ENCODE measurements at places on chromosomes 12 and 14.

- DNase-seq, result no peak
Measured at GRCh38 chr12:92551853-92552397, 150.9 kb upstream of the PLEKHG7 start.

GRCh38 chr12:53236443-53237111 is 4.6 kb upstream of the RARG start:
- no peak for DNase-seq

DNA sequence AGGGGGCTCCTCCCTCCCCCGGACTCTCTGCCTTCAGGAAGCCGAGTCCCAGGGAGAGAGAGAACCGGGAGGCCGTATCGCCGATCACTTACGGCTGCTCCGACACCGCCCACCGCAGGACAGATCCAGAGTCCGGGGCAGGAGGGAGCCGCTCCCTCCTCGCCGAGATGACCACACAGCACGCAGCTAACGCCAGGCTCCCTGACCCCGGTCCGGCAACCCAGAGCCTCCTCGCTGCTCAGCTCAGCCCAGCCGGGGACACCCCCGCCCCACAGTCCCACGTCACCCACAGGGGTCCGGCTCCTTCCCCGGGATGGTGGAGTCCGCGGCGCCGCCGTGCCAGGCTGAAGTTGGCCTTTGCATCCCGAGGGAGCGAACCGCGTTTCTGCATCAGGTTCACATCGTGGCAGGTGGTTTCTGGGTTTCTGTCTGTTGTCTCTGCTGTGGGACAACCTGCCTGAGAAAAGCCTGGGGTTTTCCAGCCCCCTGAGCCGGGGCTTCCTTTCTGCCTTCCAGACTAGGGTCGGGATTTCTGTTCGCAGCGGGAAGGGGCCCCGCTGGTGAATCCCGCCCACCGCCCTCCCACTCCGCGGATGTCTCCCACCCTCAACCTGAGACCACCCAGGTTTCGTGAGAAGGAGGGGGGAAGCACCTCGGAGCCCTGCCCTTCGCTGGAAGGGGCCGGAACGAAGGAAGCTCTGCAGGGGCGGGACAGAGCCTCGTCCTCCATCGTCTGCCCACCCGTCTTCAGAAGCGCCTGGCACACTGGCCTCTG is 61.2 kb downstream of the NOC4L start:
- DNase-seq, result no peak

DNA sequence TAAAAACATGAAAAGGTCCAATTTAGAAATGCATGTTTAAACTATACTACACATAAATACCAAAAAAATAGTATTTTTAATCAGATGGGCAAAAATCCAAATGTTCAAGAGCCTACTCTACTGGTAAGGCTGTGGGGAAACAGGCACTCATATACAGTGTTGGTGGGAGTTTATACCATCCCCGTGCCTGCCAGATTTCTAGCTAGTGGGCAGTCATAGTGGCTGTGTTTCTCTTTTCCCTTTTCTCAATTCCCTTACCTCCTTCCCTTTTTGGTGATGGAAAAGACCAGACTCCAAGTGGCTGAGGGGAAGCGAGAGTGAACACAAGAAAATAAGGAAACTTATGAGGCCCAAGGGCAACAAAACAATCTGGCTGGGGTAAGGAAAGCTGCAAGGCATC is 14.7 kb downstream of the ZNF641 start:
- DNase-seq, result peak; percentile 21

- no peak for DNase-seq
Measured at GRCh38 chr14:70885343-70886022, 21.8 kb upstream of the PCNX1 start.

GRCh38 chr12:95593266-95593871 is 42.1 kb upstream of the USP44 start:
- no peak for DNase-seq

- DNase-seq, result peak; percentile 46
Measured at GRCh38 chr14:61476754-61477410, 155.5 kb downstream of the PRKCH start.

GRCh38 chr14:76002383-76002782 is 16.8 kb downstream of the IFT43 start:
- no peak for DNase-seq

GRCh38 chr12:38137287-38137686 is 179.3 kb upstream of the ALG10B start:
- DNase-seq, result no peak

- DNase-seq, result no peak
Measured at GRCh38 chr12:68970951-68971350, 38.0 kb upstream of the CPM start.

DNA sequence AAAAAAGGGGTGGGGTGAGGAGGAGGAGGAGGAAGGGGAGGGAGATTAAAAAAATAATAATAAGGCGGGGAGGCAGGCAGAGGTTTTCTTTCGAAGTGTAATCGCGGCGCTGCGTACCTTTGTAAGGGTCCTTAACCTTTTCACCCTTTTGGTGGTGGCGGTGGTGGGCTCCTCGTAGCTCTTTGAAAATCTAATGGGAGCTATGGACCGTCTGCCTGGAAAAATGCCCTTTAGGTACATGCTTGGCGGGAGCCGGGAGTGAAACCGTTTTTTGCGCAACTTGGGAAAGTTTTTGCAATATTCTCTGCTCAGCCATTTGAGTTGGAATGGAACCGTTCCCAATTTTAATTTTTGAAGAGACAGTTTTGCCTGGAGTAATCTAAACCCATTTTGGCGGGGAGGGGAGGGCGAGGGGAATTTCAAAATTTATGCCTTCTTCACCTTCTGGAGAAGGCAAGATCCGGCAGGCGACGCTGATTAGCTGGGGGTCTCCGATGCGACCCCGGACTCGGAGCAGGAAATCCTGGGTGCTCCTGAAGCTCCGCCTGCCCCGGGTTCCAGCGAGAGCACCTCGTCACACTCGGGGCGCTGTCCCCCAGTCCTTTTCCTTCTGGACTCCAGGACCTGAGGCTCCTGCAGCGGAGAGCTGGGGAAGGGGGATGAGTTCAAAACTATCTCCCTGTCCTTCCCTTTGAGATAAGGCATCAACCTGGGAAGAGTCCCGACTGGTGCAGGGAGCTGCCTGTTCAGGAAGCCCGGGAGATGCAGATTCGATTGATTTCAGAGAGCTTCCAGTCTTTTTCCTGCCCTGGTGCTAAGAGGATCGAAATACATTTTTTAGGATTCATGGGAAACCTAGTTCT is 74.6 kb upstream of the TBX5 start:
- no peak for DNase-seq

- DNase-seq, result no peak
Measured at GRCh38 chr14:96660123-96660522, 137.1 kb upstream of the VRK1 start.

DNA sequence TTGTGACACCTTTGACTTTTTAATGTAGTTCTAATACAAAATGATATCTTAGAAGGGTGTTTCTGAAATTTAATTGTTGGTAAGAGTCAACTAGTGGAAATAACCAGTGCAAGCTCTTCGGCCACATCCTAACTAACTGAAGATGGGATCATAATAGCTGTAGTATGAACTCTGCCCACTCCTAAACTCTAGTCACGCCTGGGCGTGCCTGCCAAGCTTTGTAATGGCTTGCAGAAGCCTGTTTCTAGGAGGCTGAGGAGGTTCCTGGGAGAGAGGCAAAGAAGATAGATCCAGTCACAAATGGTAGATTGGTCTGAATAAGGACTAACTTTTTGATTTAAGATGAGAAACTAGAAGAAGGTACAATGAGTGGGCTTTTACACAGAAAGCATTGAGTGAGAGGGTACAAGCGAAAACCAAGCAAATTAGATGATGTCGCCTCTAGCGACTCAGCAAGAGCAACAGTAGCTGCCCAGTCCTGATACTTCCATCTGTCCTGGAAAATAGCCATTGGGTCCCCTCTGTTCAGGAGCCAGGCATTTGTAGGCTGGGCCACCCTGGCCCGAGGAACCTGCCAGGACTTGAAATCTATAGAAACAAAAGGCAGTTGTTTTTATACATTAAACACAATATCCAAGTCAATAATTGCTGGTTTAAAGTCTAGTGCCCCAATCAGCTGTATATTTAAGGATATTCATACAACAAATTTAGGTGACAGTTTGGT is 148.8 kb downstream of the SLC38A4 start:
- DNase-seq, result no peak

DNA sequence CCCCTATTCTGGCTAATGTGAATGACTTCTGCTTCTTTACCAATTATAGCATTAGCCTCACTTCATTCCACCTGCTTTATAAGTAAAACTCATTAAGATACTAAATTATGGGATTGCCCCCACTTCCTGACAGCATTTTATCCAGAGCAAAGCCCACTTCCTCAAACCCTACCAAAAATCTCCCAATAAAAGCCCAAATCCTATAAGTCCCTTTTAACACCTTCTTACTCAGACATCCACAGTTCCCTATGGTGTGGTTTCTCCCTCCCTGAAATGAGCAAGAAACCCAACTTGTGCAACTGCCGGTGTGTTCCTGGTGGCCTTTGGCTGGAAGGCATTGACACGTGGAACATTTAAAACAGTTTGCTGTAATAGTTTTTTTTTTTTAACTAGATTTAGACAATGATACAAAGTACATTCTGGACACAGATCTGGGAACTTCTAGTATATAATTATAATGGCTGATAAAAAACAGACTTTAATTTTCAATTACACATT is 53.1 kb downstream of the BRMS1L start:
- no peak for DNase-seq

DNA sequence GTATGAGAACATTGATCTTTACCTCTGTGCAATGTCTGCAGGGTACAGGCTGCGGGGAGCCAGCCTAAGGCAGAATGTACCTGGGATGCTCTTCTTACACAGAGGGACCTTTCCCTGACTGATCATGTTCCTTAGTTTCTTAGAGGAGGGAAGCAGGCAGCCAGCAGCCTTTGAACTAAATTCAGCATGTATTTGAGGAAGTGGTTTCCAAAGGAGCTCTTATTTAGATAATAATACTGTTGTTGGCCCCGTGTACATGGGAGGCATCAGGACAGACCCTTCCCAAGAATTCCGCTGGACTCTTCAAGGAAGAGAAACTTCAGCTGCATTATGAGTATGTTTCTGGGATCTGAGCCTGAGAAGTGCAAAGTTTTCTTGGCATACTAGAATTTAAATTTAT is 98.8 kb downstream of the CCDC92 start:
- DNase-seq, result no peak

DNA sequence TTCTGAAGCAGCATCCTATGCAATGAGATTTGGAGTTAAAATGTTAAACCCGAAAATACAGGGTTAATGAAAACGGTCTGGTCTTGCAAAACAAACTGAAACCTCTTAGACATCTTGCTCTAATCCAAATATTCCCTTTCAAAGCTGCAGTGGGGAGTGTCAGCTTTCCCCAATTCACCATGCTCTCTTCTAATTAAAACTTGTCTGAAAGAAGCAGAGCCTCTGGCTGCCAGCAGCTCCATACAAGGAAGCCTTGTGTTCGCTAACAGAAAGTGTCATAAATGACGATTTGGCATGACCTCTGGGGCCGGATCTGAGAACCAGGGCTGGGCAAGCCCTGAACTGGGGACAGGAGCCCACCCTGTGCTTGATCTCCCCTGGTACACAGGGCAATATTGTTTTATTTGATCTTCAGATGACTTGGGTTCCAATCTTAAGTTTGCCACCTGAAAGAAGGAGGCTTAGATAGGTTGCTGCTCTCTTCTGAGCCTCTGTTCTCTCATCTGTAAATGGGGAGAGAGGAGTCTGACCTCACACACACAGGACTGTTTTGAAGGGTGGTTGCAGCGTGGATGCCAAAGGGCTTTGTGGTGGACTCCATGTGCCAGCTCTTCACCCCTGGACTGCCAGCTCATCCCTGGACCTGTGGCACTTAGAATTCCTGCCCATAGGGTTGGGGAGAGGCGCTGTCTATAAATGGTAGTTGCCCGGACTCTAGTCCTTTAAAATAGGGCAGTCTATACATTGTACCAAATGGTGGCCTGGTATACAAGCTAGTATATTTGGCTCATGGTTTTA is 7.8 kb downstream of the KMT5A start:
- DNase-seq, result no peak

GRCh38 chr12:132511516-132512196 is 21.7 kb downstream of the FBRSL1 start:
- DNase-seq, result peak; percentile 14

DNA sequence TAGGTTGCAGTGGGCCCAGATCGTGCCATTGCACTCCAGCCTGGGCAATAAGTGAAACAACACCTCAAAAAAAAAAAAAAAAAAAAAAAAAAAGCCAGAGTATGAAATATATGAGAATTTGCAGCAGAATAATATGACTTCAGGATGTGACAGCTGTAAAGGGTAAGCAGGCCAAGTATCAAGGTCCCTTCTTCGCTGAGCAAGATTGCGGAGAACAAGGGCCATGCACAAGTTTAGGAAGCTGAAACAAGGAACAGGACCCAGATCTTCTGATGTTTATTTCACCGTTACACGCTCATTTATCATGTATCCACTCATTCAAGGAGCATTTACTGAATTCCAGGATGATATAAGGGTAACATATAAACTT is 659 bp upstream of the FOXJ2 start:
- DNase-seq, result peak; percentile 39

- no peak for DNase-seq
Measured at GRCh38 chr14:92527721-92528120, 14.1 kb downstream of the RIN3 start.

DNA sequence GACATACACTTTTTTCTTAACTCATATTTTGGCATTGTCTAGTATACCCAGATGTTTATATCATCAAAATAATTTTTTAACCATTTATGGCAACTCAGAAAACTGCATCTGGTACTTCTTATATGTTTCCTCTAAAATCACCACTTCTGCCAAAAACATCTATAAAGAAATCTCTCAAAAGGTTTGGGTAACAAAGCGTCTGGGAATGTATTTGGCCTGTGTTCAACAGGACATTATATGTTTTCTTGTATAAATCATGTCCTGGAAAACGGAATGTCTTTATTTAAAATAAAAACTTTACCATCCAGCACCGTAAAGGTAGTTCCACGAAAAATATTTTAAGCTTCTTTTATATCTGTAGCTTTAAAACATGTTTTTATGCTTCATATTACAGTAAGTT is 36.1 kb upstream of the FBLN5 start:
- DNase-seq, result no peak

GRCh38 chr14:101726954-101727302 is 34.6 kb upstream of the PPP2R5C start:
- DNase-seq, result no peak

DNA sequence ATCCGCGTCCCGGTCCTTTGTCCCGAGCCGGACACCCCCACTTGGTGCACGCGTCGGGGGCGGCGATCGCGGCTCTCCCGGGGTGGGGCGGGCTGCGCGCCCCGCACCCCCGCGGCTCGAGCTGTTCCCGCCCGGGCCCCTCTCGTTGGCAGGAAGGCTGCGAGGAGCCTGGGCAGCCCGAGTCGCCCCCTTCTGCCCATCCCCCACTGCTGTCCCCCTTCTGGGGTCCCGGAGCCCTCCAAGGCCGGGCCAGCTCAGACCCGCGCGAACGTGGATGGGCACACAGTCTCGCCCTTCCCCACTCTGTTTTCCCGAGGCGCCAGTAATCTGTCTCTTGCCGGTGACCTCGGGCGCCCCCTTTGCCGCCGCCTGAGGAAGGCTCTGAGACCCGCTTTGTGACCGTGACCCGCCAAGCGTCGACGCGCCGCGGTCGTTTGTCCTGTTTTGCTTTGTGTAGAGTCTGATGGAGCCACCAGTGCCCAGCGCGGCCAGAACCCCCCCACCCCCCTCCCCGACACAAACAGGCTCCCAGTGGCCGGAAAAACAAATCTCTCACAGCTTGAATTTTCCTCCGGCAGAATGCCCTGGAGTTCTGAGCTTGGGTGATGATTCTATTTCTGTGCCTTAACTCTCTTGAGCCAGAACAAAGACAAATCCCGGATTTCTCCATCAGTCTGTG is 610 bp downstream of the C14orf132 start:
- peak; percentile 38 for DNase-seq

Data from midbrain (tissue), 1 donor.